ENCODE measurements at places on chromosomes 2 and 18.

GRCh38 chr18:486929-487740 lies 13.4 kb downstream of the COLEC12 start:
- no peak for DNase-seq

GRCh38 chr2:239441261-239442078 lies 40.6 kb upstream of the HDAC4 start:
- DNase-seq, result peak; percentile 10

DNA sequence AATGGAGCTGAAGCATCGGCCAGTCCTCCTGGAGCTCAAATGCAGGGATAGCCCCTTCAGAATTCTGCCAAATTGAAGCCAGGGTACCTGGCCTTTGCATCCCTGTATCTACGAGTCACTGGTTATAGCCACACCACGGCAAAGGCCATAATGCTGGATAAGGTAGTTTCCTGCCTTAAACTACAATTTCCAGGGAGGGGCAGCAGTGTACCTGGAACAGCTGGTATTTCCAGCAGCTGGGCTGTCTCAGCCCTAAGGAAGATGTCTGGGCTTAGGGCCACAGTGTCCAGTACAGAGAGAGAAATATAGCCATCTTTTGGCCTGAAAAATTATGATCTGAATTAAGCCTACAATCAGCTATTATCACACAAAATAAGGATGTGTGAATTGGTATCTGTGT lies 180.3 kb downstream of the GCA start:
- DNase-seq, result no peak

GRCh38 chr2:25159949-25160348 lies 8.4 kb downstream of the POMC start:
- no peak for DNase-seq

DNA sequence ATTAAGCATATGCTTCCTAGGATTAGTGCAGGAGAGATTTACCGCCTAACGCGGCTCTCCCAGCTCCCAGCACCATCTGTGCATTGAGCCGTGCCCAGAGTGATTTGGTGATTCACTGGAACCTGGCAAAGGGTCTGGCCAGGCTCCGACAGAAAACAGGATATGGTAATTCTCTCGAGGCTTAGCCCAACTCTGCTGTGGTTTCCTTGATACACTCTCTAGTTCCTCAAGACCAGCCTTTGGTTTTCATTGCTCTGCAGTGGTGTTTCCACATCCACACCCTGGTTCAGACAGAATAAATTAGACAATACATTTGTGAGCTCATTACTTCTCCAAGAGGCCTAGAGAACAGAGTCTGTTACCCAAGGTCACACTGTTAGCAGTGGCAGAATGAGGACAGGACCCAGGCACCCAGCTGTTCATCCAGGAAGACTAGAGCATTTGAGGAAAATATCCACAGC lies 23.0 kb upstream of the SMAD2 start:
- no peak for DNase-seq

GRCh38 chr2:95376311-95377215 lies 25.9 kb upstream of the FAHD2A start:
- DNase-seq, result no peak

- DNase-seq, result no peak
These were observed 46.6 kb upstream of the SCG2 start for GRCh38 chr2:223648755-223649154.

GRCh38 chr2:105287692-105288091 lies 41.8 kb downstream of the TGFBRAP1 start:
- DNase-seq, result no peak

- no peak for DNase-seq
These were observed 85.8 kb upstream of the MSH6 start for GRCh38 chr2:47697000-47697601.

GRCh38 chr2:48144777-48145176 lies 238.5 kb upstream of the FBXO11 start:
- DNase-seq, result no peak

DNA sequence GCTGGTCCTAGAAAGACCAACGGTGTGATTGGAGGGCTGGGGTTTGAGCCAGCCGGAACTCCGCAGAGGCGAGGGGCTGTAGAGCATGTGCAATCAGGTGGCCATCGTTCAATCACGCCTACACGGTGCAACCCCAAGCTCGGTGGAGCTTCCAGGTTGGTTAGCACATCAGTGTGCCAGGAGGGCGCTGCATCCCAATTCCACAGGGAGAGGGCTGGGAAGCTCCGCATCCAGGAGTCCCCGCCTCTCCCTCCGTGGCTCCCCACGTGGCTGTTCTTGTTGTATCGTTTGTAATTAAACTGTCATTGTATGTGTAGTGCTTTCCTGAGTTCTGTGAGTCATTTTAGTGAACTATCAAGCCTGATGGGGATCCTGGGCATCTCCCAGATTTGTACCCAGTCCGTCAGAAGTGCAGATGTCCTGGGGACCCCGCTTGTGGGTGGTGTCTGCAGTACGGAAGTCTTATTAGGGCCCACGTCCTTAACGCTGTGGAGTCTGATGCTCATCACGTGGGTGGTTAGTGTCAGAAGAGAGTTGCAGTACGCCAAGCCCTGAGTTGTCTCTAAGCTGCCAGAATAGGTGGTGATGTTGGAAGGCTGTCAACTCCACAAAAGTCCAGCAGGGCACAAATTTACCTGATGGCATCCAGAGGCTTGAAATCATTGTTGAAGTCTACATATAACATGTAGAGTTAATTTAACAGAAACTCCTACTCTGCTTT lies 20.6 kb upstream of the AMMECR1L start:
- DNase-seq, result no peak

- DNase-seq, result no peak
These were observed 833.0 kb downstream of the TMEM182 start for GRCh38 chr2:103594823-103595222.

DNA sequence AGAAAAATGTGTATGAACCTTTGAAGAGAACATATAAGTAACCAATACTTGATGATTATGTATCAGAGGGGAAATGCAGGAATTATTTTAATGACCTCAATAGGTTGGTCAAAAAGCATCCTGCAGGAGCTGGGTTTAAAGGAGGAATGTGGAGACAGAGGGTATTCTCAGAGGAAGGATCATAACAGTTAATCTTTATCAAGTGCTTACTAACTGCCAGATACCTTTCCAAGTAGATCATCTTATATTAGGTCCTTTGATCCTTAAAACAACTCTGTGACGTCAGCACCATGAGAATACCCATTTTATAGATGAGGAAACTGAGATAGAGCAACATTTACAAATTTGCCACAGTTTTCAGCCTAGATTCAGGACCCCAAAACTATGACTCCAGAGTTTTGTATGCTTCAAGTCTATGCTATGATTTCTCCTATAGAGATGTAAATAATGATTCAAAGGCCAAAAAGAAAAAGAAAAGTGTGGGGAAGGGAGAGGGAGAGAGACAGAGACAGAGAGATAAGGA lies 3.0 kb downstream of the RFTN2 start:
- no peak for DNase-seq

DNA sequence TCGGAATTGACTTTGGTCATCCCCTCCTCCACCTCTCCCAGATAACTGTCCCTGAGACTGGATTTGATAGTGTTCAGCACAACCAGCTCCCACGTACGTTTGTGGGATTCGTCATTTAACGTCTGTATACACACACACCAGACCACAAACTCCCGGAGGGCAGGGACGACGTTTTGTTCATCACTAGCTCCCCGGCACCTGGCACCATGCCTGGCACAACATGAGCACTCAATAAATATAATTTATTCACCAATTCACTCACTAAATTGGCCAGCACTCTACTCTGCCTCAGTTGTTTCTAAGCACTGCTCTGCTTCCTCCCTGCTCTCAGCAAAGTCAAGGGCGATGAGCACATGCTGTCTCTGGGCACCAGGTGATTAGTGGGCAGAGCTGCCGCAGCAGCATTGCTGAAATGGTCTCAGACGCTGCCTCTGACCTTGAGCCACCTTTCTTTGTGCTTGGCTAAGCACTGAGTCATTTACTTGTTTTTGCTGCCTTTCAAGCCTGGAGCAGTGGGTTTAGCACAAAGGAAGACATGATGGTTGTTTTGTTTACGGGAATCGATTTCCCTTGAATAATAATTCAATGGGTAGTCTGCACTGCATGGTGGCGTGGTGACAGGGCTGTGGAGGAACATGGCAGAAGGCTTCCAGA lies 19.3 kb upstream of the LOXHD1 start:
- DNase-seq, result no peak

DNA sequence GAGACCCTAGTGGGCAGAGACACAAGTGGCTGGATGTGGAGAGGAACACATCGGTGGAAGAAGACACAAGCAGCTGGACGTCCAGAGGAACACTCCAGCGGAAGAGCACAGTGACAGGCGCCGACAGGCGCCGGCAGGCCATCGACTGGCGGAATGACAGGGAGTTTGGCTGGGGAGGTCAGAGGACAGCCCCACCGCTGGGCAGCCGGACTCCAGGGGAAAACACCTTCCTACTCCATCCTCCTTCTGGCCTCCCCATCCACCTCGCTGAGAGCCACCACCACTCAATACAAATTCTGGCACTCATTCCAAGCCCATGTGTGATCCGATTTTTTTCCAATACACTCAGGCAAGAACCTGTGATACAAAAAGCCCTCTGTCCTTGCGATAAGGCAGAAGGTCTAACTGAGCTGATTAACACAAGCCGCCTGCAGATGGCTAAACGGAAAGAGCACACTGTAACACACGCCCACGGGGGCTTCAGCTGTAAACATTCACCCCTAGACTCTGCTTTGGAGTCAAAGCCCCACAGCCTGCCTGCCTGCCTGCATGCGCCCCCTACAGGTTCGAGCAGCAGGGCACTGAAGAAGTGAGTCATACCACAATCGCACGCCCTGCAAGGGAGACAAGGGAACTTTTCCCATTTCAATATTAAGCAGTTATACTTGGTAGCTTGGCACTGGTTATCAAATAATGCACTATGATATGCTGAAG lies 50.2 kb upstream of the LRP1B start:
- DNase-seq, result no peak

GRCh38 chr2:241049739-241050623 lies 51.6 kb downstream of the SNED1 start:
- DNase-seq, result no peak

- DNase-seq, result no peak
These were observed 33.4 kb downstream of the ABCG8 start for GRCh38 chr2:43872151-43872550.

DNA sequence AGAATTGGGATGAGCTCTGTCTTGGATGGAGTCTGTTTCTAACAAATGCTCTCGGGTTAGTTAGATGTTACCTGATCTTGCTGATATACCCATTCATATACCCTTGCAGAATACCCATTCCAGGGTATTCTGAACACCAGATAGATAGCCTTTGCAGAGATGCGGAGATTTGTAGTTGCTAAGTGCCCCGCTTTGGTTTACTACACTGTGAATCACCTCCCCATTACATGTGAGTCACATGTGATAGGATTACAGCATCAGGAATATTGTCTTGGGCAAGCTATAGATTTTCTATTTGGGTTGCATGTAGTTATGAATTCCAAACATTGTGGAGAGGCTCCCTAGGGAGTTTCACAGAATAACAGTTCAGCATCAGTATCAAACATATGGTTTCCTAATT lies 3.8 kb downstream of the VSNL1 start:
- no peak for DNase-seq

DNA sequence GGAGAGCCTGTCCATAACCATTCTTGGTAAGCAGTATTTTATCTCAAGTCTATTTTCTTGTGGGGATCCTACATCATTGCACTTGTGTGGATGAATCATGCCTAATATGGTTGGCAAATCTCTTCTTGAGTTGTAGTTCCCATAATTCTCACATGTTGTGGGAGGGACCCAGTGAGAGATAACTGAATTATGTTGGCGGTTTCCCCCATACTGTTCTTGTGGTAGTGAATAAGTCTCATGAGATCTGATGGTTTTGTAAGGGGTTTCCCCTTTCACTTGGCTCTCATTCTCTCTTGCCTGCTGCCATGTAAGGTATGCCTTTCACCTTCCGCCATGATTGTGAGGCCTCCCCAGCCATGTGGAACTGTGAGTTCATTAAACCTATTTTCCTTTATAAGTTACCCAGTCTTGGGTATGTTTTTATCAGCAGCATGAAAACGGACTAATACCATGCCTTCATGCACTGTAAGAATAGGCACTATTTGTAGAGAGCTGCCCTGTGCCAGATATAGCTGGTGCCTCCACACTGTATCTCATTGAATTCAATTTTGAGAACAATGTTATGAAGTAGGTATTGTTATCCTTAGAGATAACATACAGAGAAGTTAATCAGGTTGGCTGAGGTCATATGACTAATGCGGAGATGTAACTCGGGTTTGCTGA lies 148.3 kb downstream of the PLCL1 start:
- DNase-seq, result no peak

GRCh38 chr2:119206201-119206600 lies 17.4 kb upstream of the STEAP3 start:
- no peak for DNase-seq

DNA sequence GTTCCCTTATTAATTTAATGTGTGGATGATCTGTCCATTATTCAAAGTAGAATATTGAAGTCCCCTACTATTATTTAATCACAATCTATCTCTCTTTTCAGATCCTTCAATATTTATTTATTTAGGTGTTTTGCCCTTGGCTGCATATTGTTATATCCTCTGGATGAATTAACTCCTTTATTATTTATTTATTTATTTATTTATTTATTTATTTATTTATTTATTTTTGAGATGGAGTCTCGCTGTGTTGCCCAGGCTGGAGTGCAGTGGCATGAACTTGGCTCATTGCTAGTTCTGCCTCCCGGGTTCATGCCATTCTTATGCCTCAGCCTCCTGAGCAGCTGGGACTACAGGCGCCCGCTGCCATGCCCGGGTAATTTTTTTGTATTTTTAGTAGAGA lies 776.6 kb upstream of the NXPH2 start:
- DNase-seq, result no peak

DNA sequence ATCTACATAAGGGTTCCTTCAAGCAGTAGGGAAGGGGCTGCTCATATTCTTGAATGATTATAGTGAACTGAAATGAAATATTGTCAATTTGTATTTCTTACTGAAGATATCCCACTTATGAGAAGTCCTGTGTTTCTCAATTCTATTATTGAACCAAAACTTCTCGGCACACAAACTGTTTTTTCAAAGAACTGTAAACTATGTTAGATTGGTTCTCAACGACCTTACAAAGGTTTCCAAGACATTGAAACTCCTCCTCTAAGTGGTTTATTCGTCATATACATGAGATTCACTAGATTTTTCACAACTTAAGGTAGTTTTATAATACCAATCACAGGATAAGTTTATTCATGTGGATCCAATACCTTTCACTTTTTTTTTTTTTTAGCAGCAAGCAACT lies 1.4 kb downstream of the CCL20 start:
- no peak for DNase-seq

GRCh38 chr2:76501641-76502040 lies 790.9 kb upstream of the GCFC2 start:
- DNase-seq, result no peak

Measured in stimulated activated CD8-positive, alpha-beta memory T cell treated with anti-CD3 and anti-CD28 coated beads, Interleukin-7, amount 100 ng/mL, for 1 hour (primary cell).